Transverse colon (tissue), 4 donors: ENCODE measurements at places on chromosomes 1 and 21. TPM values are rescaled to one million over a fixed set of nuclear protein-coding genes. Genes with fewer than 3 reads are reported as not detected.

GRCh38 chr1:1128454-1129139 is 12.7 kb upstream of the C1orf159 start:
- H3K27ac ChIP-seq, result peak overlapping the region; percentile 92
- peak; percentile 63 for DNase-seq
- no peaks in the 10 kb centered on the region for H3K27me3 ChIP-seq
- peaks cover under 1% of the 10 kb centered on the region for H3K4me1 ChIP-seq
- H3K4me3 ChIP-seq, result peak overlapping the region; percentile 46

- no peak overlapping the region for H3K27ac ChIP-seq
- H3K27me3 ChIP-seq, result no peaks in the 10 kb centered on the region
- no peak overlapping the region for H3K4me3 ChIP-seq
- peaks cover 6% of the 10 kb centered on the region for H3K4me1 ChIP-seq
- no peak for DNase-seq
- no peaks in the 10 kb centered on the region for H3K36me3 ChIP-seq
Measured at GRCh38 chr21:41201385-41201784, 33.4 kb downstream of the BACE2 start.

GRCh38 chr1:219555806-219556205 is 57.1 kb downstream of the ZC3H11B start:
- no peak for DNase-seq
- no peaks in the 10 kb centered on the region for H3K27me3 ChIP-seq
- no peak overlapping the region for H3K4me3 ChIP-seq
- H3K36me3 ChIP-seq, result no peaks in the 10 kb centered on the region

GRCh38 chr21:26061437-26061836 is 109.1 kb downstream of the APP start:
- H3K36me3 ChIP-seq, result no peaks in the 10 kb centered on the region
- DNase-seq, result no peak
- no peaks in the 10 kb centered on the region for H3K4me1 ChIP-seq
- no peak overlapping the region for H3K4me3 ChIP-seq
- no peaks in the 10 kb centered on the region for H3K27me3 ChIP-seq

GRCh38 chr1:69572921-69573320 is 5.2 kb downstream of the LRRC7 start:
- H3K27ac ChIP-seq, result no peak overlapping the region
- no peaks in the 10 kb centered on the region for H3K4me1 ChIP-seq
- H3K27me3 ChIP-seq, result peaks cover 42% of the 10 kb centered on the region
- no peak for DNase-seq

DNA sequence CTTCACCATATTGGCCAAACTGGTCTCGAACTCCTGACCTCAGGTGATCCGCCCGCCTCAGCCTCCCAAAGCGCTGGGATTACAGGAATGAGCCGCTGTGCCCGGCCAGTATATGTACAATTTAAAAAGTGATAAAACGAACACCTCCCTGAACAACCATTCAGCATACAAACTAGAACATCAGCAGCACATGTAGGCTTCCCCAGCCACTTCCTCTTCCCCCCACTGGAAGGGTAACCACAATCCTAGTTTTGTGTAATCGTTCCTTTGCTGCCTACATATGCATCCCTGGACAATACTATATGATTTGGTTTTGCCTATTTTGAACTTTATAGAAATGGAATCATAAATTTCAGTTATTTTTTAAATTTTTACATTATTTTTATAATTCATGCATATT is 60.4 kb downstream of the DESI2 start:
- no peak for DNase-seq
- H3K27me3 ChIP-seq, result no peaks in the 10 kb centered on the region
- no peak overlapping the region for H3K4me3 ChIP-seq

DNA sequence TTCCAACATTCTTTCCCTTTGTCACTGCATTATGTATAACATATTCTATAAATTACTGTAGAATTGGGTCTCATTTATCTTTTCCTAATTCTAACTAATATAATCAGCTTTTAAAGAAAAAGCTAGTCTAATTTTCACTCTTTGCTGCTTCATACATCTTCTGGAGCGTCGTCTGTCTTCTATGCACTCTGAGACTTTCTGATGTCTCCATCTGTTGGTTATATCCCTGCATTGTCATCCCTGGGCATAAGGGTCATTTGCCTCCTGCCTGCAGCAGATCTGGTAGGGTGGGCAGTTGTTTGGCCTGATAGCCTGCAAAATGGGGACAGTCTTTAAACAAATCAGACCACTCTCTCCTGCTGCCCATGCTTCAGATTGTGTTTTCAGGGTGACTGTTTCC is 40.8 kb upstream of the DYNLT5 start:
- DNase-seq, result no peak
- no peaks in the 10 kb centered on the region for H3K36me3 ChIP-seq
- H3K27me3 ChIP-seq, result no peaks in the 10 kb centered on the region
- no peaks in the 10 kb centered on the region for H3K4me1 ChIP-seq

- H3K27ac ChIP-seq, result no peak overlapping the region
- peaks cover 11% of the 10 kb centered on the region for H3K4me1 ChIP-seq
- peaks cover 52% of the 10 kb centered on the region for H3K27me3 ChIP-seq
- DNase-seq, result no peak
- no peaks in the 10 kb centered on the region for H3K36me3 ChIP-seq
Measured at GRCh38 chr1:1596493-1597274, 3.3 kb downstream of the FNDC10 start.

DNA sequence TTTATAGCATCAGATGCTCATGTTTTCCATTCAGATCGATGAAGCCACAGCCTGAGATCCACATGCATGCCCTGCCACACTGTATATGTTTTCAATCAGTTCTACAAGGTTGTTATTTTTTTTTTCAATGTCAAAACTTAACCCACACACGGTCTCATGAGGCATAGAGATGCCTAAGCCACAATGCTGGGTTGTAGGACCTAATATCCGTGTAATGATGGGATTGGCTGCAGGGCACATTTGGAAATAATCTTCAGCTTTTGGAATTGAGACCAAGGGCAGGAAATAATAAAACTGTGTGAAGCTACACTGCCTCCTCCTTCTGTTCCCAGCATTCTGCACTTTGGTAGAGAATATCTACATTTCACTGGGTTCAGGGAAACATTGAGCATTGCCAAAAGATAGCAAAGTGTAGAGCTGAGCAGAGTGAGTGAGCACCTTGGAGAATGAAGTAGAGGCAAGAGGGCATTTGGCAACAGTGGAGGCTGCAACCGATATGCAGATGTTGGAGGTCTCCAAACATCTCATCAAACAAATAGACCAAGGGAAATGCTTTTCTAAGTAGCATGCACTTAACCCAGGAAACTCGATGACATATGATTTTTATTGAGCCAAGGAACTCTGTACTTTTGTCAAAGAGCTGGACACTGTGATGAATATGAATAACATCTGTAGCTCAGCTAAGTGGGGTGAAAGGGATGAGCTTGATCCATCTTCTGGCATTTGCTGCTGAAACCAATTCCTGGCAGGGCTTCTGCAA is 176.7 kb downstream of the LYPLAL1 start:
- H3K4me1 ChIP-seq, result no peaks in the 10 kb centered on the region
- no peak overlapping the region for H3K27ac ChIP-seq
- no peak overlapping the region for H3K4me3 ChIP-seq
- no peaks in the 10 kb centered on the region for H3K27me3 ChIP-seq
- H3K36me3 ChIP-seq, result no peaks in the 10 kb centered on the region

GRCh38 chr21:15212206-15212605 is 147.4 kb upstream of the NRIP1 start:
- H3K27me3 ChIP-seq, result no peaks in the 10 kb centered on the region
- H3K27ac ChIP-seq, result no peak overlapping the region
- no peak overlapping the region for H3K4me3 ChIP-seq
- no peaks in the 10 kb centered on the region for H3K4me1 ChIP-seq
- H3K36me3 ChIP-seq, result no peaks in the 10 kb centered on the region

GRCh38 chr1:155003766-155004351 is 1.3 kb downstream of the ZBTB7B start:
- H3K36me3 ChIP-seq, result no peaks in the 10 kb centered on the region
- peak overlapping the region; percentile 86 for H3K4me3 ChIP-seq
- H3K4me1 ChIP-seq, result peaks cover 57% of the 10 kb centered on the region
- no peaks in the 10 kb centered on the region for H3K27me3 ChIP-seq

- no peak overlapping the region for H3K4me3 ChIP-seq
- H3K4me1 ChIP-seq, result no peaks in the 10 kb centered on the region
- H3K27me3 ChIP-seq, result no peaks in the 10 kb centered on the region
- H3K36me3 ChIP-seq, result no peaks in the 10 kb centered on the region
Measured at GRCh38 chr1:231887166-231887565, 260.6 kb downstream of the DISC1 start.

DNA sequence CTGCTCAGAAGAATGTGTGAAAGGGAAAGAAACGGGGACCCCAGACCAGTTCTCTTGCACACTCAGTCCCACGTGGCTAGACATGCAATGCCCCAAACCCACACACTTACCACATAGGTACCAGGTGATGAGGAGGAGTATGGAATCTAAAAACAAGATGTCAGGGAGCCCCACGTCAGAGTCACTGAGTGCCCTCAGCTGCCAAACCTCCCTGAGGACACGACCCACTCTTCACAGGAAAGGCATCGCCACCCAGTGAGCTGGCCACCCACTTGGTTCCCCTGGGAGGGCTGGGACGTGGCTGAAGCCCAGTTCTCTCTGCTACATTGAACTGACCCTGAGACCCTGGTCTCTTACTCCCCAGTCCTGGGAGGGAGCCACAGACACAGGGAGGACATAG is 41.4 kb downstream of the MRPL37 start:
- no peaks in the 10 kb centered on the region for H3K27me3 ChIP-seq
- no peaks in the 10 kb centered on the region for H3K36me3 ChIP-seq
- no peaks in the 10 kb centered on the region for H3K4me1 ChIP-seq
- no peak overlapping the region for H3K4me3 ChIP-seq

GRCh38 chr1:178682886-178683285 is 42.2 kb upstream of the RALGPS2 start:
- no peak overlapping the region for H3K27ac ChIP-seq
- no peak overlapping the region for H3K4me3 ChIP-seq
- no peaks in the 10 kb centered on the region for H3K36me3 ChIP-seq
- DNase-seq, result no peak
- no peaks in the 10 kb centered on the region for H3K27me3 ChIP-seq

DNA sequence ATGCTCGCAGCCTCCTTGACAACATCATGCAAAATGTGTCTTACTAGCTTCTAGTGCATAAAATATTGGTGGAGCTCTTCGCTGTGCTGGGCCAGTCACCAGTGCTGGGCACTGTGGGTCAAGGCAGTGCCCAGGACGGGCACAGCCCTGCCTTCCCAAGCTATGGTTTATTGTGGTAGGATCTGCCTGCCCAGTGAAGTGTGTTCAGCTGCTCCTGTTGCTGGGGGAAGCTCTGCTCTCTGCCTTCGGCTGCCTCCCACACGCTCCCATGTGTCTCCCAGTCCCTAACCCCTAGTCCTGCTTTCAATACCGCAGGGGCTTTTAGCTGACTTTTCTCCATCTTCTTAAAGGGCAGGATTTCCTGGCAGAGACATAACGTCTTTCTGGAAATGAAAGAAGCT is 15.7 kb downstream of the EPHX1 start:
- DNase-seq, result no peak
- no peaks in the 10 kb centered on the region for H3K27me3 ChIP-seq
- no peaks in the 10 kb centered on the region for H3K36me3 ChIP-seq
- H3K4me3 ChIP-seq, result no peak overlapping the region

- H3K27ac ChIP-seq, result no peak overlapping the region
- peaks cover 5% of the 10 kb centered on the region for H3K27me3 ChIP-seq
- no peaks in the 10 kb centered on the region for H3K36me3 ChIP-seq
- DNase-seq, result no peak
- H3K4me1 ChIP-seq, result no peaks in the 10 kb centered on the region
- no peak overlapping the region for H3K4me3 ChIP-seq
Measured at GRCh38 chr1:205754857-205755256, 4.9 kb upstream of the NUCKS1 start.

DNA sequence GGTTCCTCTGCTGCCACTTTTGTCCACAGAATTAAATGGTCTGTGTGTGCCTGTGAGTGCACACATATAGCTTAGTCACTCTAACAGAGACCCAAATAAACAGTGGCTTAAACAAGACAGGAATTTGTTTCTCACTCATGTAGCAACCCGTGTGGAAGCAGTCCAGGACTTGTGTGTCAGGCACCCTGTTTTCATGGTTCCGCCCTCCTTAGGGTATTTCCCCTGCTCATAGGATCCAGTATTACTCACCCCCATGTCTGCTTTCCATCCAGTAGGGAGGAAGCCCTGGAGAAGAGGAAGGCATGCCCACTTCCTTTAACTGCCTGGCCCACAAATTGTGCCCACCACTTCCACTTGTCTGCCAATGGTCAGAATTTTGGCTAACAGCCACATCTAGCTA is 41.3 kb upstream of the TACSTD2 start:
- no peaks in the 10 kb centered on the region for H3K4me1 ChIP-seq
- no peaks in the 10 kb centered on the region for H3K36me3 ChIP-seq
- H3K27me3 ChIP-seq, result no peaks in the 10 kb centered on the region
- peak; percentile 18 for DNase-seq
- no peak overlapping the region for H3K27ac ChIP-seq
- no peak overlapping the region for H3K4me3 ChIP-seq

DNA sequence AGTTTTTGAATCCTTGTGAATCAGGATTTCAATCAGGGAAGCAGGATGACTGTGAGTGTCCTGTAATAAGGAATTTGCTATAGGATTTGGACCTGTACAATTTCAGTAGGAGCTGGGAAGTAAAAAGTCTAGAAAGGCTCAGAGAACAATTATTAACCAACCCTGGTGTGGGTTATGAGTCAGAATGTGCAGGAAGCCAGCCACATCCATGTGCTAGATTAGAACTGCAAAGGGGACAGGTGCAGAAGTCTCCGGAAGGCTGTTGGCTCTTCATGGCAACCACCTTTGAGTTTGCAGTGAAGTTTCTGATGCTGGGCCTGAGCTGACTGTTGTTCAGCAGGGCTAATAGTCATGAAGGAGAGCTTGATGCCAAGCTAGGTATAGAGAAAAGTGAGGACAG is 70.7 kb downstream of the SPATA46 start:
- H3K4me3 ChIP-seq, result no peak overlapping the region
- no peak for DNase-seq
- H3K27ac ChIP-seq, result no peak overlapping the region
- H3K36me3 ChIP-seq, result no peaks in the 10 kb centered on the region

DNA sequence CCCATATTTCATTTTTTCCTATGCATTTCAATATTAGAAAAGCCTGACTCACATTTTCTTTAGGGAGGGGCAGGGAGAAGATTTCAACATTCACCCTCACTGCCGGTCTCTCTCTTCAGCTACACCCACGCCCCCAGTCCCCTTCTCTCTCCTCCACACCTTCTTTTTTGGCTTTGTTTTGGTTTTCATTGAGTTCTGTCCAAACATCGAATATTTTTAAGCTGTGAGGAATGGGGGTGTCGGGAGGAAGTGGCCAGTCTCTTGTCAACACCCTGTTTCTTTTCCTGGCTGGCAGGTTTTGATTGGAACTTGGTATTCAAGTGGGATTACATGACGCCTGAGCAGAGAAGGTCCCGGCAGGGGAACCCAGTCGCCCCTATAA is 177.3 kb downstream of the PGBD5 start:
- no peaks in the 10 kb centered on the region for H3K4me1 ChIP-seq
- no peak overlapping the region for H3K27ac ChIP-seq
- no peak overlapping the region for H3K4me3 ChIP-seq
- no peak for DNase-seq
- no peaks in the 10 kb centered on the region for H3K27me3 ChIP-seq

- H3K36me3 ChIP-seq, result no peaks in the 10 kb centered on the region
- no peaks in the 10 kb centered on the region for H3K27me3 ChIP-seq
- no peak overlapping the region for H3K4me3 ChIP-seq
- peaks cover 15% of the 10 kb centered on the region for H3K4me1 ChIP-seq
Measured at GRCh38 chr1:54883349-54884102, 3.5 kb downstream of the DHCR24 start.

SLC9C2 gene
- total RNA-seq, result not detected

VANGL2 gene
- total RNA-seq, result 0.20 TPM

CHRM3 gene
- 29.5 TPM for total RNA-seq

FAM72D gene
- not detected for total RNA-seq

FCRL2 gene
- 10.8 TPM for total RNA-seq

ADORA3 gene
- total RNA-seq, result not detected

NDUFS2 gene
- 209 TPM for total RNA-seq

GBP3 gene
- total RNA-seq, result 68.1 TPM

DENND2D gene
- total RNA-seq, result 61.0 TPM

LRRC38 gene
- total RNA-seq, result not detected
